ENCODE measurements at places on chromosomes 3 and 15.

DNA sequence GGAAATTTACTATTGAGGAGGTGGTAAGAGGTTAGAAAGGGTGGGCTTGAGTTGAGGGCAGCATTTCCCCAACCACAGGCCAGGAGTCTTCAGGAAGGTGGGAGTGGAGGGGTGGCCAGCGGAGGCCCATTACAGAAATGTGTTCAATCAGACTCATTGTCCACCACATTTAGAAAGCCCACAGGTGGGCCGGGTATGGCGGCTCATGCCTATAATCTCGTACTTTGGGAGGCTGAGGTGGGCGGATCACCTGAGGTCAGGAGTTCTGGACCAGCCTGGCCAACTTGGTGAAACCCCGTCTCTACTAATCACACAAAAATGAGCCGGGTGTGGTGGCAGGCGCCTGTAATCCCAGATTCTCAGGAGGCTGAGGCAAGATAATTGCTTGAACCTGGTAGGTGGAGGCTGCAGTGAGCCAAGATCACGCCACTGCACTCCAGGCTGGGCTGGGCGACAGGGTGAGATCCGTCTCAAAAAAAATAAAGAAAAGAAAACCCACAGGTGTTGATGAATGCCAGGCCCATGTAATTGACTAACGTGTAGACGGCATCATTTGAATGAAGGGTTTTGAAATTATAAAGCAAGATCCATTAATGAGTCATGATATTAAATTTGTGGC, 12.2 kb upstream of the SYNM start:
- DNase-seq, result no peak

GRCh38 chr3:47313341-47314055, 30.8 kb downstream of the KLHL18 start:
- DNase-seq, result no peak

DNA sequence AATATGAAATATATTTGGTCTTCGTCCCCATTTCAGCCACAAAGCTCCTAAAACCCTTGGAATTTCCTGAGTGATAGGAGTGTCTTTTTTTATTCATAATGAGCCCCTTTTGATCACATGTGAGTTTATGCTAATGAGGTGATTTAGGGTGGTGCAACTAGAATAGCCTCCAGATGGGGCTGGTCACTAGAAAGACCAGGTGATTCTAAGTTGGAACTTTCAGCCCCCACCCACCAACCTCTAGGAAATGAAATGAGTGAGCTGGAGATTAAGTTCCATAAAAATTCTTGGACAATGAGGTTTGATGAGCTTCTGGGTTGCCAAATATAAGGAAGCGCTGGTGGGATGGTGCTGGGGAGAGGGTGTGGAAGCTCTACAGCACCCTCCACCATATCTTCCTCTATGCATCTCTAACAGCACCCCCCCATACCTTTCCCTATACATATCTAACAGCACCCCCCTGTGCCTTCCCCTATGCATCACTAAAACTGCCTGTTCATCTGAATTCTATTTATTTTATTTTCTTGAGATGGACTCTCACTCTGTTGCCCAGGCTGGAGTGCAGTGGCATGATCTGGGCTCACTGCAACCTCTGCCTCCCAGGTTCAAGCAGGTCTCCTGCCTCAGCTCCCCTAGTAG, 2.1 kb upstream of the SMCO1 start:
- no peak for DNase-seq

GRCh38 chr3:88807491-88808105, 299.8 kb upstream of the EPHA3 start:
- DNase-seq, result no peak

GRCh38 chr15:62785881-62786828, 256.4 kb upstream of the TPM1 start:
- no peak for DNase-seq

- no peak for DNase-seq
Observed at GRCh38 chr3:48594417-48595049, 596 bp downstream of the COL7A1 start.

GRCh38 chr3:177468331-177468730, 271.0 kb upstream of the TBL1XR1 start:
- peak; percentile 87 for DNase-seq

- no peak for DNase-seq
Observed at GRCh38 chr15:29638781-29639180, 183.5 kb downstream of the TJP1 start.

GRCh38 chr3:35946854-35947515, 307.7 kb downstream of the ARPP21 start:
- no peak for DNase-seq

- no peak for DNase-seq
Observed at GRCh38 chr15:23467110-23467600, 20.1 kb upstream of the GOLGA6L2 start.

DNA sequence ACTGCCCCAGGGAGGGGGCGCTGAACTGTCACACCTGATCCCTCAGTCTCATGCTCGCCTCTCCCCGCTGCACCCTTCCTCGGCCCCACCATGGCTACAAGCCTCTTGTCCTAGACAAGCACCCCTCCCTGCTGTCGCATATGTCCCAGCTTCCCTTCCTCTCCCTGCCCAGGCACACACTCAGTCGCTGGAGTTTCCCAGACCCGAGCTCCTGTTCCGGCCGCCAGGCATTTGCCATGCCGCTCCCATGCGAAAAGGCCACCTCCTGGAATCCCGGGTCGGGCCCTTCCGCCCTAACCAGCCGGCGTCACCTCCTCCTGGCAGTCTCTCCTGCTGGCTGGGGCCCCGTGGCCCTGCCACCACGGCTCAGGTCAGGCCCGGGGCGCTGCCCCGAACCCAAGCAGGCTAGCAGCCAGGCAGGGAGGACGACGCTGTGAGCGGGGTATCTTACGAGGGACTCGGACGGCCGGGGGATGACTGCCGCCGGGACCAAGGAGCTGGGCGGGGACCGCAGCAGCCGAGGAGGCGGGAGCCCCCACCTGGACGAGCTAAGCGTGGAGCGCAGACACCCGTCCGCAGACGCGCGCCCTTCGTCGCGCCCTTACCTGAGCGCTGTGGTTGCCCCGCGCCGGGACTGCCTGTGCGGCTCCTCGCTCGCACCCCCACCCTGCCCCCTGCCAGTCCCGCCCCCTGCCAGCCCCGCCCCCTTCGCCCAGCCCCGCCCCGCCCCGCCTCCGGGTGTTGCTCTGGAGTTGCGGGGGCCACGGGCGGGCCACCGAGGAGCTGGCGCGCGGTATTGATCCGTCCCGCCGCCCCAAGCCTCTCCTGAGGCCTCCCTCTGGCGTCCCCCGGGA, at the start of gene ALS2CL:
Gene ALS2CL, minus strand, starts transcription at position 642 of the 854 bp plus-strand sequence. CDS start 4,239 bp downstream, outside the sequence.
- no peak for DNase-seq

- DNase-seq, result no peak
Observed at GRCh38 chr3:39068556-39068955, 16.7 kb downstream of the WDR48 start.

DNA sequence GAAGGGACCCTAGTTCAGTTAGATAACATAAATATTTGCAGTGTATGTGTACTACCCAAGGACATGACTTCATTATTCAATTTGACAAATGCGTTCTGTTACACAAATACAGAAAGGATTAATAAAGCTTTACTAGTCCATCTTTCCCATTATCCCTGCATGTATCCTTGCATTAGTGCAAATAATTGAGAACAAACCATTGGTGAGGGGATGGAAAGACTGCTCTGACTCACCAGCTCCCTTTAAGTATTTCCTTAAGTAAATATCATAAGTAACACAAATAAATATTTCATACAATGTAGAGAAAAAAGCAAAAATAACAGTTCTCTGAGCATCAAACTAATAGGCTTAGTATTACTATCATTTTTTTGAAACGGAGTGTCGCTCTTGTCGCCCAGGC, 1.9 kb upstream of the GPD1L start:
- DNase-seq, result no peak

- peak; percentile 26 for DNase-seq
Observed at GRCh38 chr15:80418892-80419537, 14.8 kb downstream of the ARNT2 start.

DNA sequence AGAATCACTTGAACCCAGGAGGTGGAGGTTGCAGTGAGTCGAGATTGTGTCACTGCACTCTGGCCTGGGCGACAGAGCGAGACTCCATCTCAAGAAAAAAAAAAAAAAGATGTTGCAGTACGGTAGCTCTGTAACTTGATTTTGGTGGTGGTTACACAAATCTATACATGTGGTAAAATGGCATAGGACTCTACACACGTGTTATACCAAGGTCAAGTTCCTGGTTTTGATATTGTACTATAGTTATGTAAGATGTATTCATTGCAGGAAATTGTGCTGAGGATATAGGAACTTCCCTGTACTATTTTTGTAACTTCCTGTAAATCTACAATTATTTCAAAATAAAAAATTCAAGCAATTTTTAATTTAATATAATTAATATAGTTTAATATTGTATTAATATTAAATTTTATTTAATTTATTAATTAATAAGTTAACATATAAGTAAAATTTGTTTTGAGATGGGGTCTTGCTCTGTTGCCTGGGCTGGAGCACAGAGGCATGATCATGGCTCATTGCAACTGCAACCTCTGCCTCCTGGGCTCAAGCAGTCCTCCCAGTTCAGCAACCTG, 9.9 kb downstream of the MYD88 start:
- no peak for DNase-seq

- no peak for DNase-seq
Observed at GRCh38 chr3:126528419-126528799, 4.5 kb downstream of the CHST13 start.

DNA sequence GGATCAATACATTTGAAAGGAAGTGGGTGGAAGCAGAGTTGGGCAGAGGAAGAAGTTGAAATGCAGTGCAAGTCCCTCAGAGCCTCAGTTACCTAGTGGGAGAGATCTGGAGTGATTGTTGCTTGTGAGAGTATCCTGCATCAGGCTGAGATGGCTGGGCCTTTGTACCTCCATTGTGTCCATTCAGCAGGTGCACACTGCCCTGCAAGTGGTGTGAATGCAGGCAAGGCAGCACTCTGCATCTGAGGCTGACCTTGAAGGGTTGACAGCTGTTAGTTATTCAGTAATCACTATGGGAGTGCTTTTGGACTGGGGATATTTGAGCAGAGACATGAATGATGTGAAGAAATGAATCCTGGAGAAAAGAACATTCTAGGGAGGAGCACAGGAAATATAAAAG, 25.2 kb downstream of the ATP6V1A start:
- DNase-seq, result no peak

GRCh38 chr3:11391174-11391879, 119.1 kb downstream of the ATG7 start:
- DNase-seq, result no peak

- no peak for DNase-seq
Observed at GRCh38 chr3:46848271-46849044, 14.8 kb downstream of the MYL3 start.

GRCh38 chr15:74328331-74329056, 39.0 kb downstream of the CYP11A1 start:
- DNase-seq, result no peak

DNA sequence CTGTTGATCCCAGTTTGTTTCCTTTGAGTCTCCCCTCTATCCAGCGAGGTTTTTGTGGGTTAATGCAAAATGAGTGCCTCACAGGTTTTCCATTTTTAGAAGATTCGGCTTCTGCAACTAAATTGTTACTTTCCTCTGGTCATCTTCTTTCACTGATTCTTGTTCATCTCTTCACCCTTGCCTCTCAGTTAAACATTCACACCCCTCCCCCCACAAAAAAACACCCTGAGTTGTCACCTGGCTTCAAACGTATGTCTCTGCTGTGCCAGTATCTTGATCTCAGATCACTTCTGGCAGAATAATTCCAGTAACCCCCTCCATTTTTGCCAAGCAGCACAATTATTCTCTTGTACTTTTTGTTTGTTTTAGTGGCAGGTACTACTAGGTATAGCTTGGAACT, 12.3 kb upstream of the CLDN16 start:
- no peak for DNase-seq

DNA sequence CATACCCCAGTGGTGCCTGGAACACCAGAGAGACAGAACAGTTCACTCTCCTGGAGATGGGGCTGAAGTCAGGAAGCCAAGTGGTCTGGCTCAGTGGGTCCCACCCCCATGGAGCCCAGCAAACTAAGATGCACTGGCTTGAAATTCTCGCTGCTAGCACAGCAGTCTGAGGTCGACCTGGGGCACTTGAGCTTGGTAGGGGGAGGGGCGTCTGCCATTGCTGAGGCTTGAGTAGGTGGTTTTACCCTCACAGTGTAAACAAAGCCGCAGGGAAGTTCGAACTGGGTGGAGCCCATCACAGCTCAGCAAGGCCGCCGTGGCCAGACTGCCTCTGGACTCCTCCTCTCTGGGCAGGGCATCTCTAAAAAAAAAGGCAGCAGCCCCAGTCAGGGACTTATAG, 272.0 kb downstream of the KLF13 start:
- no peak for DNase-seq

DNA sequence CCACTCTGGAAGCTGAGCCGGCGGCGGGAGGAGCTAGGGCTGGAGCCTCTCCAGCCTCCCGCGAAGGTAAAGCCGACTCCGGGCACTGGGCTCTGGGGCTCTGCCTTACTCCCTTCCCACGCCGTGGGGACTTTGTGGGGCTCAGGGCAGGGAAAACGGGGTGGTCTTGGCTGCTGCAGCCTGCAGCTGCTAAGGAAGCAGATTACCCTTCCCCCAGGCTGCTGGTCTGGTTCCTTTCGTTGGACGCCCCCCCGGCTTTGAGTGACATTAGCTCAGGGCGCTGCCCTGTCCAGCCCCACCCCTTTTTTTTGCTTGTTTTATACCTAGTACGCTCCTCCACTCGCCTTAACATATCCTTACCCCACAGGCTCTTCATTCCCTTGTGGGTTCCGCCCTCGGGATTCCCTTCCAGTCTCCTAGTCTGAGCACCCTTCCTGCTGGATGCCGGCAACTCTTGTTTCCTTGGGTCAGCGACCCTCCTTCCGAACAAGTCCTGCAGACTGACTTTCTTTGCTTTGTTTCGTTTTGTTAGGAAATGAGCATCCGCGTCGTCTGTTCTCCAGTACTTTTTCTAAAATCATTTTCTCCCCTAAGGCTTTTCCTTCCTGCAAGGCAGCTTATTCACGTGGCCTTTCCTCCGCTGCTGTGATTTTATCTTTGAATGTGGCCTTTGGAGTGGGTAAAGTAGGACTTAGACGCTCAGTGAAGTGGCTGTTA, 551 bp downstream of the DNAJC13 start:
- peak; percentile 20 for DNase-seq

DNA sequence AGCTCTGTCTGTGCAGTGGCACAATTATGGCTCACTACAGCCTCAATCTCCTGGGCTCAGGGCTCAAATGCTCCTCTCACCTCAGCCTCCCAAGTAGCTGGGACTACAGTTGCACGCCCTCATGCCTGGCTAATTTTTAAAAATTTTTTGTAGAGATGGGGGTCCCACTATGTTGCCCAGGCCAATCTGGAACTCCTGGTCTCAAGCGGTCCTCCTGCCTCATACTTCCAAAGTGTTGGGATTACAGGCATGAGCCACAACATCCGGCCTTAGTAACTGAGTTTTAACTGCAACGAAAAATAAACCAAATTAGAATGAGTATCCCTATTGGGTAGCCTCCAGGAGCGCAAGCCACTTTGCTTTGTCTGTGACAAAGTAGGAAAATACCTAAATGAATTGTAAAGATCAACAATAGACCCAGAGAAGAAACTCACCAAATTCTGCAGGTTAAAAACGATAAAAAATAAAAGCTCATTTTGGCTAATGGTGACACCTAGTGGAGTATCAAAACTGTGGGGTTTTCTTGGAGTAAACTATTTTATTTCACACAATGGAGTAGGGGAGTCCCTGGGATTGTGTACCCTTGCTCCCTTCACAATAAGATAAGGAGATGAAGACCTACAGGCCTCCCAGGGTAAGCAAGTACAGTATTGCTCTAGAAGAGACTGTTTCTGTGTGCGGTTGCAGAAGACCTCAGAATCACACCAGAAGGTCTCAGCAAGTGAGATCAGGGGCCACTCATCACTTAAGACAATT, 21.0 kb upstream of the CA12 start:
- no peak for DNase-seq

Measured in AG04450 (cell line).